Stimulated activated CD4-positive, alpha-beta T cell treated with anti-CD3 and anti-CD28 coated beads, Interleukin-4, amount 100 ng/mL, for 24 hours (primary cell): ENCODE measurements at places on chromosomes 3 and 15.

DNA sequence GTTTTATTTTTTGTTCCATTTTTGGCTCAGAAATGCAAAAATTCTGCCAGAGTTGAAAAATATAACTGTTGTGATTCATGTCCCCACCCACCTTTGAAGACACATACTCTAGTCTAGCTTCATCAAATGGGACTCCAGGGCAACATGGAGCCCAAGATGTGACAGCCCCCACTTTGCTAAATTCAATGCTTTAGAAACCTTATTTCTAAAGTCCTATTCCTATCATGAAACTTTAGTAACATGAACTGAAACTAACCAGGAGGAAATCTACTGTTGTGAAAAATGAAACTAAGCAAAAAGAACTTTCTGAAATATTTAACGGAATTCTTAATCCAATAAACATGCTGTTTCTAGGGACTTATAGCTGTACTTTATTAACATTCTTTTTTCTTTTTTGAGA, 20.3 kb downstream of the UBP1 start:
- no peak for DNase-seq

DNA sequence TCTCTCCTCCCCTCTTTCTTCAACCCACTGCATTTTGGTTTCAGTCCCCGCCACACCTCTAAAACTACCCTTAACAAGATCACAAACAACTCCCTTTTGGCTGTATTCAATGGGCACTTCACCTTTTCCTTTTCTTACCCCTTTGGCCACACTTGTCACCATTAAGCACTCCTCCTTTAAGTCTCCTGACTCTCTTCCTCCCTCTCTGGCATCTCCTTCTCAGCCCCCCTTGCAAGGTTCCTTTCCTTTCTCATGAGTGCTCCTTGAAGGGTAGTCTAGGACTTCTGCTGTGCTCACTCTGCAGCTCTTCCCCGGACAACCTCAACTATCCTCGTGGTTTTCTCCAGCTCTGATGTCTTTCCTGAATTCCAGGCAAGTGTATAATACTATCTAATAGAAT, 103.7 kb downstream of the RPL22L1 start:
- no peak for DNase-seq

DNA sequence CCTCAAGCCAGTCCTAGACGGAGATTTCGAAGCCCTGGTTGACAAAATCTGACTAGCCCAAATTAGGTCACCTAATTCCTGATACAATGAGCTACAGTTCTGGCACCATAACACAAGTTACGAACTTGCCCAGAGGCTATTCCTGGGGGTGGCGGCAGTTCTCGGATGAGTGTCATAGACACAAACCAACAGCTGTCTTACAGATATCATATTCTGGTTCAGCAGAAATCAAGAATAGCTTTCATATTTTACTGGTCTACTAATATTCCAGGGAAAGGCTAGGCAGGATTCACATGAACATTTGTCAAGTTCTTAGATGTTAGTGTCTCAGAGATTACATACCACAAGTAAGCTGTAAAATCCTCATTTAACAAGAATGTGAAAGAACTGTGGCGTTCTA, 8.8 kb downstream of the ANAPC13 start:
- DNase-seq, result no peak

DNA sequence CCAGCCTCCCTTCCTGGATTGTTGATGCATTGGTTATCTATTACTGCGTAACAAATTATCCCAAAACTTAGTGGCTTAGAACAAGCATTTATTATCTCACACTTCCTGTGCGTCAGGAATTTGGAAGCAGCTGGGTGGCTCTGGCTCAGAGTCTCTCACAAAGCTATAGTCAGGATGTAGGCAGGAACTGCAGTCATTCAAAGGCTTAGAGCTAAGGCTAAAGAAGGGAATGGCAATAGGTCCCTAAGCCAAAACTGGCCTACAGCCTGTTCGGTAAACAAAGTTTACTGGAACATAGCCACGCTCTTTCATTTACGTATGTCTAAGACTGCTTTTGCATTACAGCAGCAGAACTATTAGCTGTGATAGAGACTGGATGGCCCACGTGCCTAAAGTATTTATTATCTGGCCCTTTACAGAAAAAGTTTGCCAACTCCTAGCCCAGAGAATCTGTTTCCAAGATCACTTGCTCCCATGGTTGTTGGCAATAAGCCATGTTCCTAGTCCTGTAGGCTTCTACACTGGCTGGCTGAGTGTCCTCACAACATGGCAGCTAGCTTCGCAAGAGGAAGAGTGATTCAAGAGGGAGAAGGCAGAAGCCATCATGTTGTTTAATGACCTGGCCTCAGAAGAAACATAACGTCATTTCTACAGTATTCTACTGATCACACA, 132.4 kb downstream of the SNRK start:
- DNase-seq, result no peak

DNA sequence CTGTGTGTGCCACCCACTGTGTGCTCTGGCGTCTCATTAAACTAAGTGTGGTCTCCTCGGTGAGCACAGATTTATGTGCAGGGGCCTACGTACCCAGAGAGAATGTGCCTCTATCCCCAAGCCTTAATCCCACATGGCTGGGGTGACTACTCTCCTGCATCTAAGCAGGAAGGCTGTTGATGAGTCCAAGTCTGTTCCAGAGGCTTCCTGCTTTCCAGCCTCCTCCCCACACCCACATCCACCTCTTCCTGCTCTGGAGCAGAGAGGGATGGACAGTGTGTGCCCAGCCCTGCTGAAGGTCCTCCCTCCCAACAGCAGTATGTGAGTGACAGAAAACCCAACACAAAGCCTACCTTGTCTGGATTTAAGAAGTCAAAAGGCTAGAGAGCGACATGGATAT, 38.8 kb upstream of the BCL2L10 start:
- no peak for DNase-seq
